ENCODE measurements at places on chromosomes 2 and 18. TPM values are rescaled to one million over a fixed set of nuclear protein-coding genes. Genes with fewer than 3 reads are reported as not detected.

Gene PAIP2B
- total RNA-seq, result 0.17 TPM

Gene TTC27
- total RNA-seq, result 23.6 TPM

Gene CCDC148
- total RNA-seq, result 1.0 TPM

Gene TRMT61B
- 13.9 TPM for total RNA-seq

Gene CD207
- total RNA-seq, result not detected

Gene NEB
- 0.27 TPM for total RNA-seq

Gene DOK6
- not detected for total RNA-seq

Gene ST6GAL2
- total RNA-seq, result not detected

Gene LDLRAD4
- not detected for total RNA-seq

Gene IL36B
- not detected for total RNA-seq

Gene HOXD8
- total RNA-seq, result 3.9 TPM

DNA sequence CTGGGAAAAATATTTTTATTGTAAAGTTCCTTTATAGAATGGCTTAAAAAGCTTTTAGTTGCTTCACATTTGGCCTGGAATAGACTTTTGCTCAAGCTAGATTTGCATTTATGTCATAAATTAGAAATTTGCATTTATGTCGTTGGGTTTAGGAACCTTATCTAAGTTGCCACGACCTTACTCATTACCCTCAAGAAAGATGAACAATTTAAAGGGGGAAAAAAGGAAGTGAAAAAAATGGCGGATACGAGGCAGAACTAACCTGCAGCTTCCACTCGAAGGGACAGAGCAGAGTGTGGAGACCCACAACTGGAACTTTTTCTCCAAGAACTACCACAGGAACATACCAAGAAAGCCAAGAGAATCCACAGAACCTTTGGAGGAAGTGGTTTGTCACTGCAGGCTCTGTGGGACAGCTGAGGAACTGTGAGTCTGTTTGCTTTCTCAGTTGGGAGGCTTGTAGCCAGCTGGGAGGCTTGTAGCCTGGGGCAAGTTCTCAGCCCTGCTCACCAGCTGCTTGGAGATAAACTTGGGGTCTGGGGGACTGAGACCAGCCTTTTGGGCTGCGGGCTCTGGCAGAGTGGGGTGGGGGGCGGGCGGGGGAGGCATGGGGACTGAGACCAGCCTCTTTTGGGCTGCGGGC, 349.9 kb upstream of the MEIS1 start:
- no peak for DNase-seq

DNA sequence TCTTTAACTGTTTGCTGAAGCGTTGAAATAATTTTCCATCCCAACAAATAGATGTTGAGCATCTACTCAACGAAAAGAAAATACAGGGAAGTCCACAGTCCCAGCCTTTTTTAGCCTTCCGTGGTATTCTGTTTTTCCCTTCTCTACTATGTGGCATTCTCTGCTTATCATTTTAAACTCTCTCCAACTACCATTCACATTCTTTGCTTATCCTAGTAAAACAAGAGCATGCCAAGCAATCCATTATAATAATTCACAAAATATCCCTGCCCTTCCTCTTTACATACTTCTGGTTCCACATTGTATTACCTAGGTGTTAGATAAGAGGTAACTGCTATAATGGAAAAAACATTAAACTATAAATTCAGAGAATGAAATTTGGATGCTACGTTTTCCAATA, 1.6 kb upstream of the SESTD1 start:
- DNase-seq, result no peak

DNA sequence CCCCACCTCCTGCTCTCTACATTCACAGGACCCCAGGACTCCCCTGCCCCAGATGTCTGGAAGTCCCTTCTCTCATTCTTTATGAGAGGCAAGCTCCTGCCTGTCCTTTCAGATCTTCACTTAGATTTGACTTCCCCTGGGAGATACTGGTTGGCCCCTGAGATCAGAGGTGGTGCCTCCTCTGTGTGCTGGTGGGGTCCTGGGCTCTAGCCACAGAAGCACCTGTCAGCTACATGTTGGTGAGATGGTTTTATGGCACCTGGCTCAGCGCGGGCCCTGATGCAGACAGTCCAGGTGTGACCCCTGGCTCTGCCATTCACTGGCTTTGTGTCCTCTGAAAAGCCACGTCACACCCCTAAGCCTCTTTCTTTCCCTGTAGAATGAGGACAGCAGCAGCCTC, 369.6 kb upstream of the ID2 start:
- DNase-seq, result no peak

DNA sequence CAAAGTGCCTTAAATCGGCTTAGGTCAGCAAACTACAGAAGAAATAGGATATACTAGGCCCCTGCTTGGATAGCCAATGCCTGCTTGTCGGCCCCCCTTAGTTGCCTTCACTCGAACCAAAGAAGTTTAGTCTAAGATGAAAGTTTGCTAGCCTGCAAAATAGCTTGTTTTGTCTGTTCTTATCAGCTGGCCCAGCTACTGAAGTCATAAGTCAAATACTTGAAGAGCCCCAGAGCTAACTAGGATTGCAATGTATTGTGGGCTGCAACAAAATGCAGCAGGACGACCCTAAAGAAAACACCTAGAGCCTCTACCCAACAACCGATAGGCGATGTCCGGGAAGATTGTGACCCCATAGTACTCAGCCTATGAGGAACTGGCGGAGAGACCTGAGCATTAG, 183.5 kb upstream of the HS6ST1 start:
- no peak for DNase-seq

- no peak for DNase-seq
Measured at GRCh38 chr18:31199190-31199769, 36.6 kb upstream of the DSC1 start.

- no peak for DNase-seq
Measured at GRCh38 chr2:61537277-61537949, 743 bp downstream of the XPO1 start.

DNA sequence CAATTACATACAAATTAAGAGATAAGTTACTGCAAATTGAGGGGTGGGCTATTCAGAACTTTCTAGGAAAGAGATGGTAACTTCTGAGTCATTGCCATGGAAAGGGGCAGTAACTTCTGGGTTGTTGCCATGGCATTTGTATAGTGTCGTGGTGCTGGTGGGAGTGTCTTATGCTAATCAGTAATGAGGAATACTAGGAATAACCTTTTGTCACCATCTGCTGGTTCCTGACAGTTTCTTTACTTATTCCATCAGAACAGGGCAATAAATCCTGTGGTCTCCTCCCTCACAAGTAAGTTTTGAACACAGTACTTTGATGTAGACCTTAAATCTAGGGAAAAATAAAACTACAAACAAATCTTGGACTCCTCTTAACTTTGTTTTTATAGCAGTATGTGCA, 435.4 kb downstream of the BCL11A start:
- DNase-seq, result no peak

GRCh38 chr2:45812011-45812500, 160.6 kb downstream of the PRKCE start:
- DNase-seq, result peak; percentile 36

- DNase-seq, result no peak
Measured at GRCh38 chr2:32274289-32274688, 3.4 kb upstream of the YIPF4 start.

DNA sequence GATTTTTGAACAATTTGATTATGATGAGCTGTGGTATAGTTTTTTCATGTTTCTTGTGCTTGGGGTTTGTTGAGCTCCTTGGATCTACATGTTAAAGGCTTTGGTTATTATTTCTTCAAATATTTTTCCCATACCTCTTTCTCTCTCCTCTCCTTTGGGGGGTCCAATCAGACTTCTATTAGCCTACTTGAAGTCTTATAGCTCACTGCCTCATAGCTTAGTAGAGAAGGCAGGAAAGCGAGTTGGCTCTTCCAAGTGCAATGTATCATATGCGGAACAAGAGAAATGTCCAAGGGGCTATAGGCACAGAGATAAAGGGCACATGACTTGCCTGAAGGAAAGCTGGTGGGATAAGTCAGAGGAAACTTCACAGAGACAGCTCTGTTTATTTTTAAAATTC, 14.1 kb upstream of the FABP1 start:
- no peak for DNase-seq

DNA sequence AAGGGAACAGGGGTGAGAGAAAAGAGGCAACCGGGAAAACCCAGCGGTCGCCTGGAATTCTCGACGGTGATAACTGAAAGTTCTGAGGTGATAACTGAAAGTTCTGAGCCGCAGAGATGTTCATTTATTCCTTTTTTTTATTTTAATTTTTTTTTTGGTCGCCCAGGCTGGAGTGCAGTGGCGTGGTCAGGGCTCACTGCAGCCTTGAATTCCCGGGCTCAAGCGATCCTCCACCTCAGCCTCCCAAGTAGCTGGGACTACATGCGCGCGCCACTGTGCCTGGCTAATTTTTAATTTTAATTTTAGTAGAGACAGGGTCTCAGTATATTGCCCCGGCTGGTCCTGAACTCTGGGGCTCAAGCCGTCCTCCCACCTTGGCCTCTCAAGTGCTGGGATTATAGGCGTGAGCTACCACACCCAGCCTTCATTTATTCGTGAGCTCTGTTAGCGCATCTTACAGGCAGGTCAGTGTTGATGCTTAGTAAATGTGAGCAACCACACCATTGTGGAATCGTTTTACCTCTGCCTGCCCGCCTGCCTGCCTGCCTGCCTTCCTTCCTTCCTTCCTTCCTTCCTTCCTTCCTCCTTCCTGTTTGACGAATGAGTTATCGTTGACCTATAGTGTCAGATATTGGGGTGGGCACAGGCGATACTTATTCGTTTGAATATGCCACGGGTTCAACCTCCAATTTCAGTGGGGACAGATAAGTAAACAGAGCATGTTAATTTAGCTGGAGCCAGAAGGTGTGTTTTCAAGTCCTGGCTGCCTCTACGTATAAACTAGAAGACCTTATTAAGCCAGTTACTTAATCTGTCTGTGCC, 557 bp upstream of the E2F6 start:
- no peak for DNase-seq

- DNase-seq, result no peak
Measured at GRCh38 chr2:163626639-163627109, 109.1 kb downstream of the FIGN start.

GRCh38 chr2:186590759-186591505, 1.1 kb downstream of the ITGAV start:
- peak; percentile 32 for DNase-seq

DNA sequence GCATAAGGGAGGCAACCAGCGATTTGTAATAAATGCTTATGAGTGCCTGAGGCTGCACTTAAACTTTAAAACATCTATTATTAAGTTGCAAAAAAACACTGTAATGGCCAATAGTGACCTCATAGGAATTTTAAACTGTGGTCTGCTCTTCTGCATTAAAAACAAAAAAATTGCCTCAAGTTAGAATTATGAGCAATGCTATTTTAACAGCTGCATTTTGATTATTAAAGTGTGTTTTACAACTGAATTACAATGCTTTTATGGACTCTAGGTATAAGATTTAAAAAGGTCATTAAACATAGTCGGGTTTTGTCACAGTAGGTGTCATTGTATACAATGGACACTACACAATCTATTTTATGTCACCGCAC, 528.7 kb upstream of the FANCL start:
- DNase-seq, result no peak

- DNase-seq, result no peak
Measured at GRCh38 chr18:25180973-25181548, 170.9 kb downstream of the ZNF521 start.

DNA sequence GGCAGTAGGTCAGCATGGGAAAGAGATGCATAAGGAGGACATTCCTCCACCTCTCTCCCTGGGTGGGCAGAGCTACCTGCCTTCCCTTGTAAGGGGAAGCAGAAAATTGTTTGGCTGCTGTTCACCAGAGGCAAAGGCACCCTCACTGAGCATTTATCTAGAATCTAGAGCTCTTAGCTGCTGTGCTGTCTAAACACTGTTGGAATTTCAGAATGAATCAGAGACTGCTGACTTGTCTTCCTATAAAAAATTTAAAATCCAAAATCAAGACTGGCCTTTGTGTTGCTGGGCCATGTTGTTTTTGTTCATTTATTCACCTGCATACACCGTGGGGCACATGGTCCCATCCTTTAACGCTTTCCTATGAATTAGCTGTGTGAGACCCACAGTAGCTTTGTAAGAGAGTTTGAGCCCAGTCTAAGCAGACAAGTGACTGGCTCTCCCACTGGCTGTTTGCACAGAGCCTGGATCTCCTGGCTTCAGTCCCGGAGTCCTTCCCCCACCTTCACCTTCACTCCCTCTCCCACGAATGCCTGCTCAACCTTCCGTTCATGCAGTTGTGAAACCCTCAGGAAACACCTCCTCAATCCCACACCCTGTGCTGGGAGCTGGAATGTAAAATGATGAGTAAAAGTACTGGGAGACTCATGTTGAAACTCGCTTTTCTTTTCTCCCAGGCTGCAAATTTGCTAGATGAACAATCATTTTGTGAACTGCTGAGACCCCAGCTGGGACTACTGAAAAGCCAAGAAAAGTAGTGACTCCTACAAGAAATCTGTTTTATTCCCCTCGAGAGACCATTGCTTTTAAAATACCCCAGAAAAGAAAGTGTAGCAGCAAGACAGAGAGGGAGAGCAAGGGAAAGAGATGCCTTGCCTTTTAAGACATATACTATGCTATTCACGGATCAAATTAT, 76.2 kb downstream of the FAM168B start:
- peak; percentile 58 for DNase-seq

DNA sequence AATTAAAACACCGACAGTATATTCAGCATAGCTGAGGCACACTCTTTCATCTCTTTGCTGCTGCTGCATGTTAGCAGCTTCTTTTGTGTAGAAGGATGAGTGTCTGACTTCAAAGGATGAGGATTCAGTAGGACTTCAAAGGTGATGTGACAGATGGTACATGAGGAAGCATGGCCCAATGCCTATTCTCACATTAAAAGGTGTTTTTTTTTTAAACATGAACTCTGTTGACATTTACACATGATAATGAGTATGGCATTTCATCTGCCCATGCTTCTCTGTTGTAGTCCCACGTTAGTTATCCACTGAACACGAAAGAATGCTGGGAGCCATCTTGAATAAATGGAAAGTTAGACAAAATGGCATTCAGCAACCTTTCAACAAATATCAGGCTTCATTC, 1950.8 kb upstream of the PIK3C3 start:
- no peak for DNase-seq

DNA sequence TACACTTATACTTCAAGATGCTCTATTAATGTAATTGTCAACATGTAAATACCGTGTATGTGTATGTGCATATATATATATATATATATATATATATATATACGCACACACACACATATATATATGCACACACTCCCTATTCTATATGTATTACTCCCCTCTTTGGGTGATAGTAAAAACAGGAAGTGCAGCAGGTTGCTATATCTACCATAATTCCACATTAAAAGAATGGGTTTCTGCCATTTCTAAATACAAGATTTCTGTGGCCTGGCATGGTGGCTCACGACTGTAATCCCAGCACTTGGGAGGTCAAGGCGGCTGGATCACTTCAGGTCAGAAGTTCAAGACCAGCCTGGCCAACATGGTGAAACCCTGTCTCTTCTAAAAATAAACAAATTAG, 77.0 kb downstream of the OTX1 start:
- no peak for DNase-seq

GRCh38 chr2:44930274-44931197, 11.0 kb upstream of the SIX3 start:
- no peak for DNase-seq

- DNase-seq, result no peak
Measured at GRCh38 chr2:46197672-46198071, 99.5 kb upstream of the EPAS1 start.

- no peak for DNase-seq
Measured at GRCh38 chr2:190197143-190197720, 122.4 kb downstream of the HIBCH start.
